Heart right ventricle (tissue), 16 donors: ENCODE measurements at places on chromosomes 2 and 18. TPM values are rescaled to one million over a fixed set of nuclear protein-coding genes. Genes with fewer than 3 reads are reported as not detected.
A peak's percentile ranks its signal among the peaks of the same experiment; 100 is the strongest.

DNA sequence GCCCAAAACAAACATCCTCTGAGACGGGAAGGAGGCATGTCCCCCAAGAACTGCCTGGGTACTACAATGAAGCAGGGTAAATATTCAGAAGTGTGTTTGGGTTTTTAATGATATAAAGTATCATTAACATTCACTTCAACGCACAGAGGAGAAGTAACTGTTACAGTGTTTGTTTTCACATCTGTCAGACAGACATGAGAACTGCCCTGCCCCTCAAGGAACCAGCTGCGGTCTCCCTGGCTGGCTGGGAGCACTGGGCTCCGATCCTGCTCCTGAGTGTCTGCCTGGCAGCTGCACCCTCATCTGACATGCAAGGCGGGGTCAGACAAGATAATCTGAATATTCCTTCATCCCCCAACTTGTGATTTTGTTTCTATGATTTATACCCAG is 75.6 kb downstream of the MBP start:
- no peak for DNase-seq

- DNase-seq = no peak
Measured at GRCh38 chr2:70443726-70444125, 109.9 kb downstream of the TGFA start.

DNA sequence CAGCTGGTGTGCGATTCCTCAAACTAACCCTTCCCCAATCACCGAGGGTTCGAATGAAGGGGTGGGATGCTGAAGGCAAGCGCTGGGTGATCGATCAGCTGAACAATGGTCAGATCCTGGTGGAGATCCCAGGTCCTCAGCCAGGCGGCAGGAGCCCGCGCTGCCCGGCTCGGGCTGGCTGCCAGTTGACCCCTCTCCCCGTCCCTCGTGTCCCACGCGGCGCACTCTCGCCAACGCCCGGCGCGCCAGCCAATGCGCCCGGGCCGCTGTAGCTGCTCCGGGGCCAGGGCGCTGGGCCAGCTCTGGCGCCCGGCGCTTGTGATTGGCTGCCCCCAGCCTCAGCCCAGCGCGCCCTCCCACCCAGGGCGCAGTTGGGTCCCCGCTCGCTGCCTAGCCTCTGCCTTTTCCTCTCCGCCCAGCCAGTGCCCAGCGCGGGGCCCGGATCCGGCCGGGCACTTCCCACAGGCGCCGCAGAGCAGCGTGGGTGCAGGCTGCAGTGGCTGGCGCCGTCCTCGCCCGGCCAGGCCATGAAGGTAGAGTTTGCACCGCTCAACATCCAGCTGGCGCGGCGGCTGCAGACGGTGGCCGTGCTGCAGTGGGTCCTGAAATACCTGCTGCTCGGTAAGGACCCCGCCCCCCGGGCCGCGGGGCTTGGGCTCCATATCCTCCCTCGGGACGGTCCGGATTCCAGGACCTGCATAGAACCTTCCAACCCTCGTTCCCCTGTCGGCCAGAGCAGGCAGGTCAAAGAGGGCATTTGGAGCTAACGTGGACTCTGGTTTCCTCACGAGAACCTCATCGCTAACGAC is at the start of gene MOGAT1:
MOGAT1 (plus strand) TSS at position 400 of the 809 bp plus-strand sequence; CDS start at position 528, 128 bp downstream.
- DNase-seq = peak; percentile 58

DNA sequence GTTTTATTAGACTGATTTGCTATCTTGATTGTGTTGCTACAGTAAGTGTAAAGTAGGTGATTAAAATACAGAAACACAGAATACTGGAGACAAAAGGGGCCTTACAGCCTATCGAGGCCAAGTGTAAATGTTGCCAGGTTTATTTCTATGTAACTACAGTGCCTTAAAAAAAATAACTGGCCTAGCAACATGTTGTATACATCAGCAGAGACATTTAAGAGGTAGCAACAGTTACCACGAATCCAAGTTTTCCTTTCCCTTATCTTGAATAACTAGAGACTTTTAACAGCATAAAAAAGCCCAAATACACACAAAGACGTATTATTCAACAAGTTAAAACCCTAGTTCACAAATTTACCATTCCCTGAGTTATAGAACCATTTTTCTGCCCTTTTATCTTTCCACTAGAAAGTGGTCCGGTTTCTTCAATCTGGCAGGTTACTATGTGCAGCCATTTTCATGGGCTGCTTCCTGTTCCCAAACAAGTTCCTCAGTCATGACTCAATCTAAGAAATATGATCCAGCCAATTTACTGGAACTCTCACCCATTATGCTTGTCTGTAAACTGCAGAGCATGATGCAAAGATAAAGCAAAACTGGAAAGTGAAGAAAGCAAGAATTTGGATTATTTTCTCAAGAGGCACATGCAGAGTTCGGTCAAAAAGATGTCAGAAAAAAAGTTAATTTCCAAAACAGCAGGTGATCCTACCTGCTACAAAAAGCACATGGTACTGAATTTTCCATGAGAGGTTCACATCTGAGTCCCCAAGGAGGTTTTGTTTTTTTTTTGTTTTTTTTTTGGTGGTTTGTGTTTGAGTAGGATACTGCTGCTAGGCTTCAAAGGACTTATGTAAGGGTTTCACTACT is 22.2 kb downstream of the NFE2L2 start:
- no peak for DNase-seq

DNA sequence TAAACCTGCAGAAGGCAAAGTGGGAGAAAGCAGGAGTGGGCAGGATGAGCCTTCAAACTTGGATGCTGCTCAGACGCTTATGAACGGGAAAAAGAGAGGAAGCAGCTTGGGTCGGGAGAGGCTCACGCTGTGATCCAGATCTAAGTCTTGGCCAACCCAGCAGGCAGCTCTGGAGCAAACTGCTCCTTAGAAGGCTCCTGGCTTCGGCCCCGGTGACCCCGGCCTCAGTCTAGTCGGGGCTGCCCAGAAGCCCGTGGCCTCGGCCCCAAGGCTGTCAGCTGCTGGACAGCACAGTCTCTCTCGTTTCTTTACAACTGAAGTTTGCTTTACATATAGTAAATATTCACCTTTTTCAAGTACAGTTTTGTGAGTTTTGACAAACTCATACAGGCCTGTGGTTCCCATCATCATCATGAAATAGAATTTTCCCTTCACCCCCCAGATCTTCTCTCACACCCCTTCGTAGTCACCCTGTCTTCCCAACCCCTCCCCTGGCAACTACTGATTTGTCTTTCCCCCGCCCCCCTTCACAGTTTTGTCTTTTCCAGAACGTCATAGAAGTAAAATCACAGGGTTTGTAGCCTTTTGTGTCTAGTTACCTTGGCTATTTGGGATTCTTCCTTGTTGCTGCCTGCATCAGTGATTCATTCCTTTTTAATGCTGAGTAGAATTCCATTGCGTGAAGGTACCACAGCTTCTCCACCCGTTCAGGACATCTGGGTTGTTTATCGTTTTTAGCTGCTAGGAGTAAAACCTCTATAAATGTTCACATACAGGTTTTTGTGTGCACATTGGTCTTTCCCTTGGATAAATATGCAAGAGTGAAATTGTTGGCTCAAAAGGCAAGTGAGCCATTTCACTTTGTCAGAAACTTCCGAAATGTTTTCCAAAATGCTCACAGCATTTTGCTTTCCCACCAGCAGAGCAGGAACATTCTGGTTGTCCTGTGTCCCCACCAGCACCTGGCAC is 35.1 kb downstream of the MYO7B start:
- DNase-seq = peak; percentile 45

Gene CABLES1
- 1.0 TPM for total RNA-seq
